ENCODE measurements at places on chromosomes 6 and 20.

DNA sequence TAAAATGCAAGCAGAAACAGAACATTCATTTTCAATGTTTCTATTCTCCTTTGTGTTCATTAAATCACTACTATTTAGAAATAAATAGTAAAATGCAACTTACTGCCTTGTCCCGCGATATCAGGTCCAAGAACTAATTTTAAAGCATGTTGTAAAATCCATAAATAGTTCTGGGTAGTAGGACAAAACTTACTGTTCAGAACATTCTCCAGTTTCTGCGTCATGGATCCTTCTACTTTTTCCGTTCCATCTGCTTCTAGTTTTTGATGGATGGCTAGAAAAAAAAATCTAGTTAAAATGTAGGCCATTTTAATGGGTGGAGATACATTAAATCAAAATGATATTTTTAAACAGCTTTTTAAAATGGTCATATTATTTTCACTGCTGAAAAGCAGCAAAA lies 47.0 kb downstream of the HUS1B start:
- no peak for DNase-seq

DNA sequence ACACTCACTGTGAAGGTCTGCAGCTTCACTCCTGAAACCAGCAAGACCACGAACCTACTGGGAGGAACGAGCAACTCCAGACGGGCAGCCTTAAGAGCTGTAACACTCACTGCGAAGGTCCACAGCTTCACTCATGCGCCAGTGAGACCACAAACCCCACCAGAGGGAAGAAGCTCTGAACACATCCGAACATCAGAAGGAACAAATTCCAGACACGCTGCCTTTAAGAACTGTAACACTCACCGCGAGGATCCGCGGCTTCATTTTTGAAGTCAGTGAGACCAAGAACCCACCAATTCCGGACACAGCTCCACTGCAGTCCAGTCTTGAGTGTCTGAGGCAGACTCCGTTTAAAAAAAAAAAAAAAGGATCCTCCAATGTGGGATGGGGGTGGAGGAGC lies 60.4 kb upstream of the ERVFRD-1 start:
- no peak for DNase-seq

- no peak for DNase-seq
These were observed 84.8 kb downstream of the TTLL2 start for GRCh38 chr6:167409694-167410093.

GRCh38 chr20:59211208-59211765 lies 47.7 kb downstream of the ZNF831 start:
- DNase-seq: no peak

DNA sequence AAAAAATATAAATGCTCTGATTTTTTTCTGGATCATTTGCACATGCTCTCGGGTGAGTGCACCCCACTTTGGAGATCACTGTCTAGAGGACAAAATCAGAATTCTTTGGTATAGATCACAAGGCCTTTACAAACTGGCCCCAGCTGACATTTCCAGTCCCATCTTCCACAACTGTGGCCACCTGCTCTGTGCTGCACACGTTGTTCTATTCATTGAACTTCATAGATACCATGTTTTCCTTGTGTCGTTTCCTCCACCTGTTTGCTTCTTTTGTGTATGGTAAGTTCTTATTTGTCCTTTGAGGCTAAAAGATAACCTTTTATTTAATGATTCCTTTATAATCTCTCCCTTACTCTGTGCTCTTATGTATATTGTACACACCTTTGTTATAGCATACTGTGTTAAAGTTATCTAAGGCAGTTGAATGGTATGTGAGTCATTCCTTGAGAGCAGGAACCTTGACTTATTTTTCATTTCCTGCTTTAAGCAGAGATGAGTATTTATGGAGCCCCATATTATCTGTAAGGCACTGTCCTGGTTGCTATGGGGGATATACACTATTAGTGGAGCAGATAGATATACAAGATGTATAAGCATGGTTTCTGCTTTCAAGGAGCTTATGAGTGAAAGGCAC lies 12.0 kb upstream of the SLC17A5 start:
- DNase-seq: no peak

GRCh38 chr6:155351273-155352129 lies 37.2 kb upstream of the TFB1M start:
- DNase-seq: no peak

DNA sequence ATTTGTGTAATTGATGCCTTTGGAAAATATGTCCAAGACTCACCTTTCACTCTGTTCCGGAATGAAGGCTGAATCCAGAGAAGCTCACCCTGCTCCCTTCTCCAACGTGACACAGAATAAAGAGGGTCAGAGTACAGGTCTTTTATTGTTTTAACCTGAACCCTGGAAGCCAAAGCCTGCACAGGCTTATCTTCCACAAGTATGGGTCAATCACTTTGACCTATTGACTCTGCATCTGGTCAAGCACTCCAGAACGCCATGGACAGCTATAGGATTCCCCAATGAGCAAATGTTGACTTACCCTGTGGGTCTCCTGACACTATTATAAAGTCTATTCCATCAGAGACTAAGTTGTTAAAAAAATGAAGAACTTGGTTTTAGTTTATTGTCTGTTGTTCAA lies 158.4 kb upstream of the MYLIP start:
- DNase-seq: no peak

GRCh38 chr6:113082745-113083144 lies 735.6 kb downstream of the RFPL4B start:
- no peak for DNase-seq

- DNase-seq: no peak
These were observed 620.0 kb downstream of the PKHD1 start for GRCh38 chr6:51467231-51467952.

DNA sequence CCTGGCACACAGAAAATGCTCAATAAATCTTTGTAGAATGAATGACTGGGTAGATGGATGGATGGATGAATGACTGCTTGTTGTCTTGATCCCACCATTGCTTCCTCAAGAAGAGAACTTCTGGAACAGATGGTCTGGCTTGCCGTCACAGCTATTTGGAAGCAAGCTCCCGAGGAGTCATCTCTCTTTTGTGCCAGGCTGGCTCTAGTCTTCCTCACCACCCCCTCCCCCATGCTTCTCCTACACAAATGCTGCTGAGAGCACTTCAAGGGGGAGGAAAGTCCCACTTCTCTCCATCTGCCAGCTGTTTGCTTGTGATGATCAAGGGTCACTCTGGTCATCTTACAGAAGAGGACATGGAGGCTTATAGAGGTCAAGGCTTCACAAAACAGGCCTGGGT lies 11.6 kb upstream of the KCNG1 start:
- DNase-seq: no peak

GRCh38 chr6:33320315-33321181 lies 3.0 kb upstream of the ZBTB22 start:
- DNase-seq: no peak

DNA sequence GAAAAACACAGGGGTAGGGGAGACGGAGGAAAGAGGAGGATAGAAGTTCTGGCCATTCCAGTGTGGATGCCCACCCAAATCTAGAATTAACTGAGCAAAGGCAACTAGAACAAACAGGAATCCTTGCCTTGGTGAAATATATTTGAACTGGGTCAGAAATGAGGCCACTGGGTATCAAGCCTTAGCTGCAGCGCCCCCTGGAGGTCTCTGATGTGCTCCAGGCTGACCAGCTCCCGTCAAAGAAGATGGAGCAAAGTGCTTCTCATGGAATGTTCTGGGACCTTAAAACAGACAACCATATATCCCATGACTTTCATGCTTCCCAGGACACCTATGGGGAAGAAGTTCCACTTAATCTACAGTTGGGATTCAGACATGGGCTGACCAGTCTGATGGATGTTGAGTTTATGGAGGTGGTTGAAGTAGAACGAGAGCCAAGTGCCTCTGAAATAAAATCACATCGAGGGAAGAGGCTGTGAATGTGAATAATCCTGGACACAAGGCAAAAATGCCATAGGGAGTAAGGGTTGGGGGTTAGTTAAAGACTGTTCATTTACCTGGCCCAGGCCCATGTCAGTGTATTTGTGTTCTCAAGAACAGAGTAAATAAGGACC lies 50.4 kb downstream of the HLA-DPB1 start:
- DNase-seq: peak; percentile 56

GRCh38 chr6:25054469-25054868 lies 118.7 kb upstream of the RIPOR2 start:
- no peak for DNase-seq

GRCh38 chr6:20237677-20238460 lies 25.6 kb upstream of the MBOAT1 start:
- DNase-seq: no peak

DNA sequence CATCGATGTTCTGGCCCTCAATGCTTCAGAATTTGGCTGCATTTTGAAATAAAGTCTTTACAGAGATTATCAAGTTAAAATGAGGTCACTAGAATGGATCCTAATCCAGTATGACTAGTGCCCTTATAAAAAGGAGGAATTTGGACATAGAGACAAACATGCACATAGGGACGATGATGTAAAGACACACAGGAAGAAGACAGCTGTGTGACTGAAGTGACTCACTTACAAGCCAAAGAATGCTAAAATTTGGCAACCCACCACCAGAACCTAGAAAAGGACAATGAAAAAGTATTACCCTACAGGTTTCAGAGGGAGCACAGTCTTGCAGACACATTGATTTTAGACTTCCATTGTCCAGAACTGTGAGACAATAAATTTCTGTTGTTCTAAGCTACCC lies 322.8 kb upstream of the GJE1 start:
- no peak for DNase-seq

GRCh38 chr6:90860822-90861601 lies 274.1 kb upstream of the MAP3K7 start:
- no peak for DNase-seq

DNA sequence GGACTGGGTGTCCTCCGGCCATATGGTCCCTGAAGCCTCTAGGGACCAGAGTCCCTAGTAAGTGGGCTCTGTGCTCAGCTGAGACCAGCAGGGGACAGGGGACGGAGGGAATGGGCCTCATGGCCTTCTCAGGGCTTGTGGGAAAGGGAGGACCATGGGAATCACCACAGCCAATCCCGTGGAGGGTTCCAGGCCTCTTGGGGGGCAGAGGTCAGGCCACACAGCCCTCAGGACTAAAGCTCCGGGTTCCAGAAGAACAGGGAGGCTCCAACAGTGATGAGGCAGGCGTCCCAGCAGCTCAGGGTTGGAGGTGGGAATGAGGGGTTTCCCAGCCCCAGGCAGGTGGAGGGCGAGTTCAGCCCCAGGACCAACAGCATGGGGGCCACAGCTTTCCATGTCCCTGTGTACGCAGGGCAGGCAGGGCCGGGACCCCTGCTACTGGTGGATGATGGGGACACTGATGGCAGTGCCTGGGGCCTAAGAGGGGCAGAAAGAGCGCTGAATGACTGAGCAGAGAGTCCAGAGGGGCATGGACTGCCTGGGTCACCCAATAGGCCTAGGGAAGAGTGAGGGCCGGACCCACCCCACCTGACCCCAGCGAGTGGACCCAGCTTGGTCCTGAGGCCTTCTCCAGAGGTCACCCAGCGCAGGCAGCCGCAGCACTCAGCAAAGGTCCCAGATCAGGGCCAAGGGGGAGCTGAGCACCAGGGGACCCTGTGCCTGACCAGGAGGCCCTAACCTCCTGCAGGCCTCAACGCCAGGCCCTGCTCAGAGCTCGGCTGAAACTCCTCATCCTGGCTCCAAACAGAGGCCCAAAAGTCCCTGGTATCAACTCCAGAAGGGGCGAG lies 8.8 kb downstream of the MYL9 start:
- DNase-seq: no peak

DNA sequence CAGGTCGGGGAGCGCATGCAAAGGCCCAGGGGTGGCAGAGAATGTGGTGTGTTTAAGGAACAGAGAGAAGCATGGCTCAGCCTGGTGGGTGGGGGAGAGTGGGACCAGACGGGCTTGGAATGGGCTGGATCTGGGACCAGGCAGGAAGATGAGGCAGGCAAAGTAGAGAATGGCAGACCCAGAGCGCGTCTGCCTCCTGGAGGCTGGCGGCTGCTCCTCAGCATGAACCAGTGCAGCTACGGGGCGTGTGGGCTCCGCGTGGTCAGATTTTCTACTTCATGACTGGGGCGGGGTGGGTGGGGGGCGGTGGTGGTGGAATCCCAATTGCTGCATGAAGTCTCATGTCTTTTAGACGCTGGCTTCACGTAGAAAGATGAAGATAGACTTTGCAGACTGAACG lies 135.6 kb downstream of the TFAP2C start:
- DNase-seq: no peak

DNA sequence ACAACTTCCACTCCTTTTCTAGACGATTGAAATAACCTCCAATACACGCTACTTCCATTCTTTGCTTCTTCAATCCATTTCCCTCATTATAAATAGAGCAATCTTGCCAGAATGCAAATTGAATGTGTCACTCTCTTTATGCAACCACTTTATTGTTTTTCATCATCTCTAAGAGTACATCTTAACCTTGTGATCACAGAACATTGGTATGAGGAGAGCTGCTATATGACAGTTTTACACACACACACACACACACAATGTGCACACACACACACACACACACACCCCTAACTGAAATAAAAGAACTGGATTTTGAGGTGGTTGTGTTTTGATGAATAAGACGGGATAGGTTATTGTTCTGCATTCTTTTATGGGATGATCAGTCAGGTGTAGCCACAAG lies 187.0 kb downstream of the HDGFL1 start:
- DNase-seq: no peak

DNA sequence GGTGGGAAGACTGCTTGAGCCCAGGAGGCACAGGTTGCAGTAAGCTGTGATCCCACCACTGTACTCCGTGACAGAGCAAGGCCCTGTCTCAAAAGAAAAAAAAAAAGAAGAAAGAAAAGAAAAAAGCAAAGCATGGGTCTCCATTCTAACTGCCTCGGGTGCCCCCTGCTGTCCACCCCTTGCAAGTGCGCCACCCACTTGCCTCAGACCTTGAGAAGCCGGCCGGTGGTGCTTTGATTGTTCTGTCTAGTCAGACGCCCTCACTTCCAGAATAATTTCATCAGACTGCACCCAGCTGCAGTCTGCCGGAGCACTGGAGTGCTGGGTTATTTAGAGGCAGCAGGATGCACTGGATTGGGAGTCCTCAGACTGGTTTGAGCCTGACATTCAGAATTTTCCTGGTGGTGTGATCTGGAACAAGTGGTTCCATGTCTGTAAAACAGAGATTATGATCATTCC lies 17.6 kb upstream of the TM9SF4 start:
- DNase-seq: peak; percentile 68

DNA sequence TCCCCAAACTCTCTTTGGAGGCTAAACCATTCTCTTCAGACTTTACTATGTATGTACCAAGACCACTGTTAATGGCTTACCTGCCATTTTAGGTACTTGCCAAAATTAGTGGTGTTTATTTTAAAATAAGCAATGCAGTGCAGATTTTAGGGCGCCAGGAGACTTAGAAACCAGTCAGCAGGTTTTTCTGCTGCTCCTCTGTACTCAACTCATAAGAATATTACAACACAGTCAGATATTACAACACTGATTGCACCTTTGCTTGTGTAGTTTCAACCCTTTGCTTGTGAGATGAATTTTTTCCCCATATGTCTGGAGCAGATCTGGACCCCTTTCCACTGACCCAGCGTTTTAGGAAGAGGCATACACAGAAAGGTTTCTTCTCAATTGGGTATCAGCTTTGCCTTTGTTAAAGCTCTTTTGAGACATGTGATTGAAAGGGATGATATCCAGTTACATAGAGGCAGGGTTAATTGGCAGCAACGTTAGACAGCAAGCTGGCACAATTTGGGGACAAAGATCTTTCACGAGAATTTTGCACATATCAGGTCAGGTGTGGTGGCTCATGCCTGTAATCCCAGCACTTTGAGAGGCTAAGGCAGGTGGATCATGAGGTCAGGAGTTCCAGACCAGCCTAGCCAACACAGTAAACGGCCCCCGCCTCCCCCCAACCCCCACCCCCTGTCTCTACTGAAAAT lies 6.2 kb downstream of the TTPAL start:
- DNase-seq: no peak
